ENCODE measurements at places on chromosomes 6 and 20.

- no peak for DNase-seq
These were observed 32.4 kb upstream of the PBOV1 start for GRCh38 chr6:138250513-138251247.

- no peak for DNase-seq
These were observed 815.7 kb downstream of the QKI start for GRCh38 chr6:164230259-164230658.

GRCh38 chr6:84926189-84927155 is 162.1 kb upstream of the TBX18 start:
- no peak for DNase-seq

GRCh38 chr6:144544266-144544830 is 259.2 kb downstream of the UTRN start:
- DNase-seq = no peak

- peak; percentile 61 for DNase-seq
These were observed 25.1 kb downstream of the NEDD9 start for GRCh38 chr6:11207199-11207968.

GRCh38 chr6:109690373-109690736 is 647 bp downstream of the AK9 start:
- DNase-seq = peak; percentile 87

DNA sequence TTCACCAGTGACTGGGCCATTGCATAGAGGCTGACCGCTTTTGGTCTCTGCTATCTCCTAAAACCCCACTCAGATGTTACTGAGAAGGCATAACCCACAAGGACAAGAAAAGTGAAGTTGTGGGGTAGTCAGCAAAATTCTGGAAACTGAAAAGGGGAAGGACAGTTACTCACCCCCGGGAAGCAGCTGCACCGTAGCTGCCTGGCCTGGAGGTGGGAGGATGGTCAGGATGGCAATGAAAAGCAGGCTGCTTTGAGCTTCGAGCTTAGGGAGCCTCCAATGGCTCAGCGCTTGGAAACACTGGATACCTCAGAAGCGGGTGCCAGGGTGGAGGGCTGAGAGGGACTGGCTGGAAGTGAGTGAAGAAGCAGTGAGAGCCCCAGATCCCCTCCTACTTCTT is 56.0 kb downstream of the KCNK5 start:
- no peak for DNase-seq
